ENCODE measurements at places on chromosomes 11 and 22.

DNA sequence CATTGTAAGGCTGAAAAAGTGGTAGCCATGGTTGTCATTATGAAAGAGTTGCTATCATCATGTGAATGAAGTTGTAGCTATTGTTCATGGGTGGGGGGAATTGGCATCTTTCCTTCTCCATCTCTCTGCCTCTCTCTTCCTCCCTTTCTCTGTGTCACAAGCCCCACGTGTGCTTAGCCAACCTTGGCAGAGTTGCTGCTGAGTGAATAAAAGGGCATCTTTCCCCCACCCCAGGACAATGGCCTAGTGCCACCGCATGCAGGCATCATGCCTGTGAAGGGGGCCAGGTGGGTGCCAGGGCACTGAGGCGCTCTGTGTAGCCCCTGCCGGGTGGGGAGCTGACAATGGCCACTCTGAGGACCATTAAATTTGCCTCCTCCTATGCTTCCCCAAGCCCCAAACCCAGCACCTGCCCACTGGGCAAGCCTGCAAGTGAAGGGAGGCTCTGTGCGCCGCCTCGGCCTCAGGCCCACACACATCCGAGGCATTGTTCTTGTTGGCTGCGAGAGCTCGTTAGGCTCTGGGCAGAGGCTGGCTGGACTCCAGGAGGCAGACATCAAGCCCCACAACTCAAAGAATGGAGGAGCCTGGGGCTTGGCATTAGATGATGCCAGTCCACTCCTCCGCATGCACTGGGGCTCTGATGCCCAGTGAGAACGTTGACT is 103.9 kb downstream of the SEZ6L start:
- peak; percentile 16 for DNase-seq

DNA sequence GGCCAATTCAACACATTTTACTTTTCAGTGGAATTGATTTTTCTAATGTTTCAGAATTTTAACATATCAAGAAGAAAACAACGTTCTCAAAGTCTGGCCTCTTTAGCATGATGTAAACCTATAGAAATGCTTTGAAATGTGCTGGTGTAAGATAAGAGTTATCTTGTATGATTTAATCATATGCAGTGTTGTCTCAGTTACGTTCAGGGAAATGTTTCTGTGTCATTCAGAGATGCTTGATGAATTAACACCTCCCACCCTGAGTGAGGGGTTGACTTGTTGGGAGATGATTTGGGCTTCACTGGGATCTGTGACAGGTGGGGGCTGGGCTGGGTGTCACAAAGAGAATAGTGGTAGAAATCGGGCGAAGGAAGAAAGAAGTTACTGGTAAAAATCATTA is 15.7 kb upstream of the MYO18B start:
- DNase-seq = no peak

DNA sequence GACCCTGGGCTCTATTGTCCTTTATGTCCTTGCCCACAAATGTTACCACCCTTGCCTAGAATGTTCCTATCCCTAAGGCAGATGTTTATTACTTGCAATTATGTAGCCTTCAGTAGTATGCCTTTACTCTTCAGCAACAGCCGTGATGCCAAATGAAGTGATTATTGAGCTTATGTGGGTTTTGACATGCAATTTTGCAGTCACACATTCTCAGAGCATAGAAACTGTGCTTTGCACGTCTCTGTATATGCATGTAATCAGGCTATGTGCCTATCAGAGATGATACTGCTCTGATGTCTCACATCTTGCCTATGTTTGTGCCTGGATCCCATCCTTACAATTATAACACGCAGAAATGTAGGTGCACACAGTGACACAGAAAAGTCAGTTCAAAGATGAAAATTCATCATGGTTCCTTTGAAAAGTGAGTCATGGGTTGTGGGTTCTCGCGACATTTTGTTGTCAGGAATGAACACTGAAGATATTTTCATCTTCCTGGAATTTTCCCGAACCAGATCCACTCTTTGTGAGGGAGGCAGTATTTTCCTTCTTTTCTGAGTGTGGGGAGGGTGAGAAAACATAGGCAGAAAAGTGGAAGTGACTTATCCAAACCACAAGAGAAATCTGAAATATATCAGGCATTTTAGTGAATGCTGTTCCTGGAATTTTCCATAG is 81.1 kb downstream of the BMAL1 start:
- no peak for DNase-seq

- peak; percentile 45 for DNase-seq
These were observed 185.1 kb upstream of the MTNR1B start for GRCh38 chr11:92784331-92784730.

DNA sequence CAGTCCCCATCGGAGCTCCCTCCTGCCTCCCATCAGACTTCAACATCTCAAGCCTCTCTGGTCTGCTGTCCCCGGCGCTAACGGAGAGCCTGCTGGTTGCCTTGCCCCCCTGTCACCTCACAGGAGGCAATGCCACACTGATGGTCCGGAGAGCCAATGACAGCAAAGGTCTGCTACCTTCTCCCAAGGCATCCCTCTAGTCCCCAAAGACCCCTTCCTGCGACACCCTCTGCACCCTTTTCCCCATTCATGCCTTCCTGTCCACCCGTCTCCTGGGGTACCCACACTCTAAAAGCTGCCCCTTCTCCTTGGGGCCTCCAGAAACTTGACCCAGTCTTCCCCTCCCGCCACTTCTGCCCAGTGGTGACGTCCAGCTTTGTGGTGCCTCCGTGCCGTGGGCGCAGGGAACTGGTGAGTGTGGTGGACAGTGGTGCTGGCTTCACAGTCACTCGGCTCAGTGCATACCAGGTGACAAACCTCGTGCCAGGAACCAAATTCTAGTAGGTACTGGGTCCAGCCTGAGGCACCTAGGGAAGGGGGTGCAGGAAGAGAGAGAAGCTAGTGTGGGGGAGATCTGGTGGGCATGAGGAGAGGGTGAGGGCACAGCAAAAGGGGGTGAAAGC is 860 bp downstream of the UPK2 start:
- DNase-seq = no peak

GRCh38 chr11:121445071-121445768 is 6.9 kb upstream of the SORL1 start:
- DNase-seq = no peak

- DNase-seq = no peak
These were observed 19.9 kb downstream of the HPS4 start for GRCh38 chr22:26463688-26464087.

- peak; percentile 74 for DNase-seq
These were observed 357.3 kb downstream of the CTTN start for GRCh38 chr11:70755410-70756158.

DNA sequence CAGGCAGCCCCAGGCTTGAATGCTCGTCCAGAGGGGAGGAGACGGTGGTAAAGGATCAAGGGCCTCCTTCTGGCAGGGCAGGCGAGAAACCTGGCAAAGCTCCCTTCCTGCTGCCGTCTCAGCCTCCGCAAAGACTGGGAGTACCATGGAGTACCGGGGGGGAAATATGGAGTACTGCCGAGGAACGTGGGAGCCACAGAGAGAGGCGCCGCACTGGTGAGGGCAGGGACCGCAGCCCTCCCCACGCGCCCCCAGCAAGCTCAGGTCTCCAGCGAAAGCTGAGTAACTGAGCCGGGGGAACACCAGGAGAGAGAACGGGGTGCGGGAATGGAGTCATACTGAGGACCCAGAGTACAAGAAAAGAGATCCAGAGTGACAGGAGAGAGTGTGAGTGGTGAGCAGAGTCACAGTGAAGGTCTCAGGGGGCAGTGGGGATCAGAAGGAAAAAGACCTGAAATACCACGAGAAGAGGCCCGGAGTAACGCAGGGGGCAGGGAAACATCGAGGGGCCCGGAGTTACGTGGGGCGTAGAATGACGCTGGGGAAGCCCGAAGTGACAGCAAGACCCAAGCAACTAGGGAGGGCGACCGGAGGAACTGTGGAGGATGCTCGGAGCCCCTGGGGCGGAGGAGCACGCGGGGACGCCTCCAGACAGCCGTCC is 740 bp downstream of the EML3 start:
- peak; percentile 18 for DNase-seq

DNA sequence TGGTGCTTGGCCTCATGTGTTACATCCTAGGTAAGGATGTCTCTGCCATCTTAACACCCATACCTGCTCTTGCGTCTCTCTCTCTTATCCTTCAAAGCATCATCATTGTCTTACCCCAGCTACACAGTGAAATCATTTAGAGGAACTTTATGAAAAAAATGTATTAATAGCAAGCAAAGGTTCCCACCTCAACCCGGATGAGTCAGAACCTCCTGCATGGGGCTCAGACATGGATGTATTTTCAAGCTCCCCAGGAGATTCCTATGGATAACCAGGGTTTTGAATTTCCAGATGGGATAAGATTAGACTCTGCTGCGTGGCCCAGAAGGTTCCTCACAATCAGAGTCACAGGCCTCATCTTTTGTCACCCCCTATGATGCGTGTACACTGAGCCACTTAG is 89.1 kb upstream of the NNMT start:
- DNase-seq = no peak

GRCh38 chr22:50258361-50259292 is 2.9 kb downstream of the MAPK12 start:
- DNase-seq = peak; percentile 16

Data from midbrain (tissue), 1 donor.